Vagina (tissue), 2 donors: ENCODE measurements at places on chromosomes 16 and 17. TPM values are rescaled to one million over a fixed set of nuclear protein-coding genes. Genes with fewer than 3 reads are reported as not detected.

The TCF25 gene
- 132 TPM for total RNA-seq

DNA sequence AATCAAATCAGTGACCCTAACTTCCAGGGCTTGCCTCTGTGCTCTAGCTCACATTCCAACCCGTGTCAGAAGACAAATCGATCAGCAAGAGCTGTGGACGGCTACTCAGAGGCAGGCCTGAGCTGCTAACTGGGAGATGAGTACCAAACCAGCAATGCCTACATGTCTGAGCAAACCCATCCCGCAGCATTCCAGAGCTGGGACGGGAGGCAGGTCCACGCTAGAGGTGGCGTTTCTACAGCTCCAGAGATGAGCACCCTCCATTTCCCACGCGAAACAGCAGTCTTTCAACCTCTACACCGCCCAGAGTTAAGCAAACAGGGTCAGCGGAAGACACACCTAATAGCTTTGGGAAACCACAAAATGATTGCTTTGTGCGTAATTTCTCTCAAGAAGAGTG, 6.5 kb downstream of the NXN start:
- DNase-seq = no peak

- no peak for DNase-seq
These were observed 92.1 kb upstream of the ZNF750 start for GRCh38 chr17:82931699-82932517.

DNA sequence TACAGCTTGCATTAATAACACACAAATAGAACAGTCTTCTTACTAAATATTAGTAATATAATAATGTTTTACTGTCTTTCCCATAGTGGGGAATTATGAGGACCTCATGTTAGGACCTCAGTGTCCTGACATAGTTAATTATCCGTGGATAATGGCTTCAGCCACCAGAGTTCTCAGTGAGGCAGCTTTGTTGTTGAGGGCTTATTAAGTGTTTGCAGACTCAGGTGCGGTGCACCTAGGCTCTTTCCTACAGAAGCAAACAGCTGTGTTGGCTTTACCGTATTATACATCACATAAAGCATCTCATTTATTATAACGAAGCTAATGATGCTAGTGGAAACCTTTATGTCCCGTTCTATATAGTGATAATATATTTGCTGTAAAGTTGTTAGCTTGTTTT, 246.7 kb downstream of the FTO start:
- DNase-seq = no peak

DNA sequence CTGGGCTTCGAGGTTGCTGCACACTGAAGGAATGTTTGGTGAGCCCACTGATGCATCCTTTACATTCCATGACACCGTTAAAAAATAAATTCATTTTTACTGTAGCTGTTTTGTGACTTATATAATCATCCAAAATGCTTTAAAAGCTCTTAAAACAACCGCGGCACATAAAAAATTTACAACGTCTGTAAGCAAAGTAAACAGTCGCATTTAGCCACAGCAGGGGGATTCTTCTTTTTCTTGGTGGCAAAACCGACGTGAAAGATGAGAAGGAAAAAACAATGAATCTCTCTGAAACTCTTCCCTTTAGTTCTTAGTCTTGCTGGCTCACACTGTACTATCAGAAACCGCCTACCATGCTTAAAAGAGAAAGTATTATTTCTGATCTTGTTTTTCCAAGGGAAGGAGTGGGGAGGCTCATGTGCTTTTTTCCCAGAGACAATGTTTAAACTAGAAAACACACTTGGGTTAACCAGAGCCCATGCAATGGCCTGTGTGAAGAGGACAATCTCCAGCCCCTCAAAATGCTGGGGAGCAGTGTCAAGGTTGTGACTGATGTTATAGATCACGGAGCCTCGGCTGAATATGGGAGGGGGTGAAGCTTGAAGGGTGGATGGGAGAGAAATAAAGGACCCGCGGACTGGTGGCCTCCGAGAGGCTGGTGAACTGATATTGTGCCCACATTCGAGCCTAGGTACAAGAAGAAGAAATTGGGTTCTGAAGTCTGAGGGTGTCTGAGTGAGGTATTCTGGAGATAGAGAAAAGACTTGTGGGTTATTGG, 91.1 kb downstream of the IRF8 start:
- no peak for DNase-seq
